ENCODE measurements at places on chromosomes 1 and 21.

GRCh38 chr21:41707960-41708330 lies 58.9 kb downstream of the RIPK4 start:
- no peaks in the 10 kb centered on the region for H3K4me1 ChIP-seq
- no peak for DNase-seq
- no peak overlapping the region for H3K4me3 ChIP-seq
- H3K36me3 ChIP-seq, result no peaks in the 10 kb centered on the region

DNA sequence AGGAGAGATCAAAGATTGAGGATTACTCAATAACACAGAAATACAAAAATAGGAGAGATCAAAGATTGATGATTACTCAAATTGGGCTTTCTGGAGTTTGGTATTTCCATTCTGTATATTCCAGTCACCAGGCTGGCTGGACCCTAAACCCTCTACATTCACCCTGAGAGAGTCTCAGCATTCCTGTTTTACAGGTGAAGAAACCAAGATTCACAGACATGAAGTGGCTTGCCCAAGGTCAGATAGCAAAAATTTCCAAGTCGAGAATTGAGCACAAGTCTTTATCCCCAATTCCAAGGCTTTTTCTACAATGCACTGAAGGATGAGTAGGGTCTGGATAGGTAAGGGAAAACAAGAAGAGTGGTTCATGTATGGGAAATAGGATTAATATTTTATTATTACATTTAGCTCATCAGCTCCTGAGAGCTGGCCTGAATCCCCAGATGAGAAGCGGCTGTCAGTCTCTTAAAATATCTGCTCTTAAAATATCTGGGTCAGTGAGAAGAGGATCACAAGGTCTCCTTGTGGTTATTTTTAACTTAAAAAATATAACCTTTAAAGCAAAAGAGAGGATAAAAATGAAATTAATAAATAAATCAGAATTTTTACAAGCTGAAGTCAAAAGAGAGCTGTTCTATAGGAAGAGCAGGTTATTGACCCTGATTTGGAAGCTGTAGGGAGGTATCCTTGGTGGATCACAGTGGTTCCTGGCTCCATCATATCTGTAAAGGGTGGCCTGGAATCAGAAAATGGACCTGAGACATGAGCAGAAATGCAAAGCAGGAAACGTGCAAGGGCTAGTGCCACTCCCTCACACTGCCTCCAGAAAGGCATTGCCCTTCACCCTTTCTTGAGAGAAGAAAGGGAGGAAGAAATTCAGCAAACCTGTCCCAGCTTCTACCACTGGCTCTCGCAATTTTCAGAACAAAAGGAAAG lies 29.1 kb upstream of the SEC16B start:
- no peaks in the 10 kb centered on the region for H3K36me3 ChIP-seq
- H3K27ac ChIP-seq, result no peak overlapping the region
- no peaks in the 10 kb centered on the region for H3K27me3 ChIP-seq
- no peaks in the 10 kb centered on the region for H3K4me1 ChIP-seq
- H3K4me3 ChIP-seq, result no peak overlapping the region

DNA sequence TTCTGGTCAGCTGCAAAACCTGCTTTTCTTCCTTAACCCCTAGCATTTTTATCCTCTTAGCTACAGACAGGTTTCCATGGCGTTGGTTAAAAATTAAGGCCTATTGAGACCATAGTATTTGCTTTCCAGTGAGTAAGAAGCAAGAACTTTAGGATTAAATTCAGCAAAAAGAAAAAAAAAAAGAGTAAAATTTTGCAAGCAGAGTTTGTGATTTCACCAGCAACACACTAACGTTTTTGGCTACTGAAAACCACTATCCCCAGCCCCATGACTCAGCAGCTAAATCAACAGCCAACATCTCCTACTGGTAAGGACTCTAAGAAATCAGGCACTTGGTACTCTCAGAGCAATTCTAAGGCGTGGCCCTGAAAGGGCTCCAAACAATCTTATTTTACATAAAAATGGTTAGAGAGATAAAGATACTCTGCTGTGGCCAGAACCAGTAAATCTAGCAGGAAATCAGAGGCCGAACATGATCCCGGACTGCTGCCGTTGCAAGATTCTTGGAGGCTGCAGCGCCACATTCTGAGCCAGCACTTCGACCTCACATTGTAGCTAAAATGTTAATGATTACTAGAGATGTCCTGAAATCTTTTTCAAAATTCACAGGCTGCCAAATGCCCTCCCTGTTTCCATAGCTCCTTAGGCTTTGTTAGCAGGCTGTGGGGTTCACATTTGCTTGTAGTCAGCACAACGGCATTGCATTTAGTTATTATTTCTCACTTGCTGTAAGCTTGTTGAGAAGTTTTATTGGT lies 1.6 kb upstream of the ENO1 start:
- no peaks in the 10 kb centered on the region for H3K27me3 ChIP-seq
- peak overlapping the region; percentile 97 for H3K4me3 ChIP-seq
- H3K27ac ChIP-seq, result peak overlapping the region; percentile 99
- peak; percentile 50 for DNase-seq

DNA sequence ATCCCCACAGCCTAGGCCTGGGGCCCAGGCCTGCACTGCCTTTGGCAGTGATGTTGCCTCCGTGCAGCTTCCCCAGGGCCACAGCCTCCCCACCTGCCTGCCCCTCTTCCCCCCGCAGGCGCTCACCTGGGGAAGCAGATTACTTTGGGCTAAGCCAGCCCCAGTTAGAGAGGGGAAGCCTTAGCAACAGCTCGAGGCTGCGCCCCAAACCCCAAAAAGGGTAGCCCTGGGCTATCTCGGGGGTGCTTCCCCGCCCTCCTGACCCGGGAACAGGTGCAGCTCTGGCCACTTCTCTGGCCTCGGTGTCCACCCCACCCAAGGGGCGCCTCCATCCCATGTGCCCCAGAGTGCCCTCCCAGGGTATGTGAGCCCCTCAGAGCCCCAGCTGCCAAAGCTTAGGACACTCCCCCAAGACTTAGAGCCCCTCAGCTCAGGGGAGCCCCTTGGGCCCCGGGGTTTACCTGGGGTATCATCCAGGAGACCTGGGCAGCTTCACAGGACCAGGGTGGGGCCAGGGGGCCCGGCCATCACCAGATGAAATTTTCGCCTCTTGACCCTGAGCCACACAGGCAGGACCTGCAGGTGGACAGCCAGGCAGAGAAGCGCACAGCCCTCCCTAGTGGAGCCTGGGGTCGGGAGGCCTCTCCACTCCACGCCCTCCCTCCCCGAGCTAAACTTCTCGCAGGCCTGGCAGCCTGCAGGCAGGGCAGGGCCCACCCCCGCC lies 3.3 kb upstream of the TTC34 start:
- no peak overlapping the region for H3K4me3 ChIP-seq
- no peaks in the 10 kb centered on the region for H3K27me3 ChIP-seq
- no peak overlapping the region for H3K27ac ChIP-seq
- no peak for DNase-seq
- H3K36me3 ChIP-seq, result no peaks in the 10 kb centered on the region

DNA sequence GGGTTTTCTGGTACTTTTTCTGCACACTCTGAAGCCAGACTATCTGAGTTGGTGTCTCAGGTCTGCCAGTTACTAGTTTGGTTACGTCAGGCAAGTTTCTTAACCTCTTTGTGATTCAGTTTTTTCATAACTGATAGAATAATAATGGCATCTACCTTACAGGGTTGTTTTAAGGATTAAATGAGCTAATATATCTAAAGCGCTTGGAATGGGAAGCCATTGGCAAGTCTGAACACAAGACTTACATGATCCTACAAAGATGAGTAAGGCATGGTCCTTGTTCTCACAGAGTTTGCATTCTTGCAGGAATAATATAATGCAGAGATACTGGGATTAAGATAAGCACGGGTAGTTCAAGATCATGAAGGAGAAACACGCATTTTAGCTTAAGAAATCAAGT lies 9.2 kb upstream of the DENND2D start:
- no peaks in the 10 kb centered on the region for H3K4me1 ChIP-seq
- H3K27me3 ChIP-seq, result no peaks in the 10 kb centered on the region
- H3K4me3 ChIP-seq, result no peak overlapping the region
- H3K27ac ChIP-seq, result no peak overlapping the region
- H3K36me3 ChIP-seq, result no peaks in the 10 kb centered on the region

- peaks cover 3% of the 10 kb centered on the region for H3K4me1 ChIP-seq
- H3K36me3 ChIP-seq, result no peaks in the 10 kb centered on the region
- no peak overlapping the region for H3K4me3 ChIP-seq
- H3K27me3 ChIP-seq, result no peaks in the 10 kb centered on the region
Measured at GRCh38 chr1:159831412-159832141, 4.9 kb downstream of the SLAMF8 start.

DNA sequence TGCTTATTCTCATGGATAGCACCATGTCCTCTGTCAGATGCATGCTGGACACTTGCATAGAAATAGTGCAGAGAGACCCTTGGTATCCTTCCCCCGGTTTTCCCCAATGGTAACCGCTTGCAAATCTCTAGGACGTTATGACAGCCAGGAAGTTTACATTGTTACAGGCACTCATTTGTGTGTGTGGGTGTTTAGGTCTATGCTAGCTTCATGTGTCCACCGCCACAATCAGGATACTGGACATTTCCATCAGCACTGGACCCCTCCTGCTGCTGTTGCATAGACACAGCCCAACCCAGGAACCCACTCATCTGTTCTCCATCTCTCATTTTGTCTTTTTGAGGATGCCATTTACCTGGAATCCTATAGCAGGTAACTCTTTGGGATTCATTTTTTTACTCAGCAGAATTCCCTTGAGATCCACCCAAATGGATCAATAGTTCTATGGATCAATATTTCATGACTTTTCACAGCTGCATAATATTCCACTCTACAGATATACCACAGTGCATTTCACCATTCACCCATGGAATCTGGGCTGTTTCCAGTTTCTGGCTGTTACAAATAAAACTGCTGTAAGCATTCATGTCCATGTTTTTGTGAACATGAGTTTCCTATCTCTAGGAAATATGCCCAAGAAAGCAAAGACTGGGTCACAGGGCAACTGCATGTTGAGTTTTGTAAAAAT lies 6.6 kb upstream of the WNT9A start:
- H3K4me1 ChIP-seq, result no peaks in the 10 kb centered on the region
- H3K4me3 ChIP-seq, result no peak overlapping the region
- H3K27me3 ChIP-seq, result no peaks in the 10 kb centered on the region
- no peak for DNase-seq
- H3K36me3 ChIP-seq, result no peaks in the 10 kb centered on the region
